ENCODE measurements at places on chromosomes 3 and 15. TPM values are rescaled to one million over a fixed set of nuclear protein-coding genes. Genes with fewer than 3 reads are reported as not detected.

Gene GOLGA6D
- 0.18 TPM for total RNA-seq

Gene POPDC2
- total RNA-seq, result 4.9 TPM

Gene FETUB
- total RNA-seq, result not detected

Gene GRM2
- total RNA-seq, result 0.40 TPM

Gene FBXO40
- total RNA-seq, result not detected

Gene ZBED2
- total RNA-seq, result not detected

Gene SLC12A1
- not detected for total RNA-seq

Gene FGF7
- total RNA-seq, result 239 TPM

Gene CCK
- not detected for total RNA-seq

Gene PIERCE2
- total RNA-seq, result 0.85 TPM

Gene MGLL
- total RNA-seq, result 178 TPM

Gene TEX9
- total RNA-seq, result 8.1 TPM

Gene TEX55
- total RNA-seq, result not detected

Gene ASB14
- total RNA-seq, result not detected

Gene KLHL6
- total RNA-seq, result 4.7 TPM

Gene BOC
- 114 TPM for total RNA-seq

Gene P2RY13
- total RNA-seq, result 3.7 TPM

Gene PDE8A
- total RNA-seq, result 71.4 TPM

Gene SPINT1
- 4.0 TPM for total RNA-seq

Gene FOXB1
- total RNA-seq, result not detected

Gene STRIT1
- not detected for total RNA-seq

Gene CNTN4
- 80.0 TPM for total RNA-seq

Gene MESP2
- 0.45 TPM for total RNA-seq

Gene GABRB3
- 4.5 TPM for total RNA-seq

Gene KBTBD13
- total RNA-seq, result 0.27 TPM

Gene MGA
- 55.5 TPM for total RNA-seq

Gene LINGO1
- total RNA-seq, result 5.3 TPM

Gene ANXA2
- 904 TPM for total RNA-seq

Gene COL8A1
- 114 TPM for total RNA-seq

All from sciatic nerve (tissue), 2 donors.